ENCODE measurements at places on chromosomes 7 and 10. TPM values are rescaled to one million over a fixed set of nuclear protein-coding genes. Genes with fewer than 3 reads are reported as not detected.

Gene CLDN3
- total RNA-seq, result not detected

Gene KLF14
- not detected for total RNA-seq

Gene MRC1
- not detected for total RNA-seq

Gene TCTN3
- 17.6 TPM for total RNA-seq

Gene SLC25A40
- total RNA-seq, result 38.9 TPM

Gene CYP2C19
- total RNA-seq, result not detected

Gene LAMB1
- total RNA-seq, result 0.36 TPM

Gene DGKB
- not detected for total RNA-seq

Gene TMEM213
- not detected for total RNA-seq

Gene NUDT13
- 2.4 TPM for total RNA-seq

Gene COPS6
- 86.3 TPM for total RNA-seq

Gene ATOH7
- total RNA-seq, result not detected

Gene SFRP5
- 0.60 TPM for total RNA-seq

Gene FAM241B
- 12.5 TPM for total RNA-seq

DNA sequence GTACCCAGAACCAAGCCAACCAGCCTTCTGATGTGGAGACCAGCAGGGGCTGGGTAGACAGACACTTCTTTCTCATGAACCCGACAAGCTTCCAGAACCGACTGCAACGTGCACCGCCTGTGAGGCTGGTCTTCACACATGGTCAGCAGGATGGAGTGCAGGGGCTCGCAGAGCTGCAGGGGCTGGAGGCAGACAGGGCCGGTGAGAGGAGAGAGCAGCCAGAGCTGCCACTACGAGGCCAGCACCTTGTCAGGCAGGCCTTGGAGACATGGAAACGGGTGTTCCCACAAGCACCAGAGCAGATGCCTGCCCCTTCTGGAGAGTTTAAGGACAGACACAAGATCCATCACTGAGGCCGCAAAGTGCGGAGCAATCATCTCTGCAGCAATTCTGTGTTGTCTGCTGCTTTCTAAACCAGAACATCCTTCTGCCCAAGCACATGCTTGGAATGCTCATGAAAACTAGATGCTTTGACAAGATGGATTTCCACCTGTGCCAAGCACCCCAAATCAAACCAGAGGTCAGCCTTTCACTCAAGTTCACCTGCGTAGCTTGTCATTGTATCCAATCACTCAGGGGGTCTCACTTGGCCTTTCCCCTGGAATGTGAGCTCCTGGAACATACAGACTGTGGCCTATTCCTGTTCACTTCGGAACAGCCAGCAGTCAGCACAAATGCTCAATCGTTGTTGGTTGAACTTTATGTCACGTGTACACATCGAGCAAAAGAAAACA is 32.2 kb downstream of the FRMPD2 start:
- DNase-seq, result no peak

GRCh38 chr7:40194745-40195144 is 59.9 kb downstream of the SUGCT start:
- DNase-seq, result no peak

DNA sequence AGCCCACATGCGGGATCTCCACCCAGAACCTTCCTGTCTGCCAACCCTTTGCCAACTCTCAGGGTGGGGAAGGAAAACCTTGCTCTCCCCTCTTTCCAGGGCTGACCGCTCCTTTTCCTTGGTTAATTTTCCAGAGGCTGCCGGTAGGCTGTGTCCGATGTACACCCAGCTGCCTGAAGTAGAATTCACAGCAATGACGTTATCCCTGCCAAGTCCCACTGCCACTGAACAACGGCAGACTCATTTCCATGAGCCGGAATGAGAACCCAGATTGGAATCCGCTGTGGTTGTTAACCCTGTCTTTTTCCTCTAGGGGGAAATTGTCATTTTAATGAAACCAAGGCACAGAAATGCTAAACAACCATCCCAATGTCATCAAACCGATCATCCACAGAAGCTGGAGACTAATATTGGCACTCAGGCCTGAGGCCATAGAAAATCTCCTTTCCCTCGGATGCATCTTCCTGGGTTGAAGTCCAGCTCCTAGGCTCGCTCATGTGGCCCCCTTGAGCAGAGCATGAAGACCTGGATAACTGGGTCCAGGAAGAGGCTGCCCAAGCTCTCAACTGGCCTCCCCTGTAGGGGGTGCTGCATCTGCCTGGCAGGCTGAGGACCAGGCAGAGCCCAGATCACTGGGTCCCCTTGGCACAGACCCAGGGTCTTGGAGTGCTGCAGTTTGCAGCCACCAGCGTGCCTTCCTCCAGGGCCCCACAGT is 30.4 kb downstream of the KLRG2 start:
- DNase-seq, result no peak

DNA sequence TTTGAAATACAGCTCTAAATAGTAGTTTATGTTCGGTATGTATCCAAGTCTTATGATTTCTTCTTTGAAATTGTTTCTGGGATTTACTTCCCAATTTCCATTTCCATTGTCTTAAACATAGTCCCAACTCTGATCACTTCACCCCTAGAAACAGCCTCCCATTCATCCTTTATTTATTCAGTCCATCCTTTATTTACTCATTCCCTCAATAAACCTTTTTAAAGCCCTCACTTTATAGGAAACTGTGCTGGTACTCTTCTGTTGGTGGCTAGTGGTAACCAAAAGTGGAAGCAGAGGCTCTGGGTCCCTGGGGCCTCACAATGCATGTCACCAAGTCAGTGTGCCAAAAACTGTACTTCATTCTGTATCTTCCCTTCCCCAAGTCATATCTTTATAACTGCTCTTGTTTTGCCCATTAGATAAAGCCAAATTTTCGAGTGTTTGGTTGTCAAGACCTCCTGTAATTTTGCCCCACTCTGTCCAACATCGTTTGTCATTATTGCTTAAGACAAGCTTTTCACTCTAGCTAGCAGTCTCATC is 3.9 kb upstream of the EPC1 start:
- DNase-seq, result no peak

- peak; percentile 17 for DNase-seq
Measured at GRCh38 chr10:70265032-70265689, 18.6 kb downstream of the NPFFR1 start.

- DNase-seq, result no peak
Measured at GRCh38 chr7:2080060-2080387, 152.7 kb downstream of the MAD1L1 start.

DNA sequence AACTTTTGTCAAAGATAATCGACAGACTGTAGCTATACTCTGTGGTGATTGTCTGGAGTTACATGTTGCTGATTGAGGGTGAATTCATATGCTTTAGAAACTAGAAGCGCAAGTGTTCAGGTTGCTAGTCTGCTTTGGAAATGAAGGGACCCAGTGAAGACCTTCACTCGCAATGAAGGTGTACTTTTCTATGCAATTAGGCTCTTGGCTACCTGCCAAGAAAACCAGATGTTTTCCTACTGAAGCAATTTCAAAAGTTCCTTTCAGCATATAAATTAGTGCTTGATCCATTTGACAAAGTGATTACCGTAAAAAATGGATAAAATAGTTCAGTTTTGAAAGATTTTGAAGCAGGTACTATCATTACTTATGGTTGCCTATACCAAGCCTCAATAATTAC is 10.0 kb upstream of the STK31 start:
- DNase-seq, result no peak

- no peak for DNase-seq
Measured at GRCh38 chr10:112026438-112026837, 157.1 kb downstream of the GPAM start.

GRCh38 chr7:15848901-15849300 is 162.4 kb upstream of the MEOX2 start:
- no peak for DNase-seq

GRCh38 chr7:141013345-141013715 is 1.4 kb downstream of the MRPS33 start:
- DNase-seq, result no peak

- DNase-seq, result no peak
Measured at GRCh38 chr7:66634816-66635215, 6.1 kb downstream of the KCTD7 start.

DNA sequence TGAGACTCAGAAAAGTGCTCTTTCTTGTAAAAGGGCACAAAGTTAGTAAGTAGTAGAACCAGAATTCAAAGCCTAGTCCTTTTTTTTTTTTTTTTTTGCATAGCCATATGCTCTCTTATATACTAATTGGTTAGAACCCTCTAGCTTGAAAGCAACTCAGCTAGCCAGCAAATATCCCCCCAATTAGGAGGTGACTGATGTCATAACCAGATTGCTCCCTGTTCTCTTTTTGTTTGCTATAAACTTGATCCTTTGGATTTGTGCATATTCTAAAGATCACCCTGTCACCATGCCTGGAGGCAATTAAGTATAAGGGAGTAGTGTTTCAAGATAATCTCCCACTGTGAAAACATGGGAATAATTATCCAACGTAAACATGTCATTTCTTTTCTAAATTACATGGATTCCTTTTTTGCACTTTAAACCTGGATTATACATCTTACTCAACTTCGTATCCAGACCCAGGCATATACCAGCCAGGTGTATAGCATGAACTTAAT is 963.4 kb downstream of the CNTNAP2 start:
- no peak for DNase-seq

All from activated CD8-positive, alpha-beta T cell treated with anti-CD3 and anti-CD28 coated beads for 36 hours (primary cell).